ENCODE measurements at places on chromosomes 2 and 18.

DNA sequence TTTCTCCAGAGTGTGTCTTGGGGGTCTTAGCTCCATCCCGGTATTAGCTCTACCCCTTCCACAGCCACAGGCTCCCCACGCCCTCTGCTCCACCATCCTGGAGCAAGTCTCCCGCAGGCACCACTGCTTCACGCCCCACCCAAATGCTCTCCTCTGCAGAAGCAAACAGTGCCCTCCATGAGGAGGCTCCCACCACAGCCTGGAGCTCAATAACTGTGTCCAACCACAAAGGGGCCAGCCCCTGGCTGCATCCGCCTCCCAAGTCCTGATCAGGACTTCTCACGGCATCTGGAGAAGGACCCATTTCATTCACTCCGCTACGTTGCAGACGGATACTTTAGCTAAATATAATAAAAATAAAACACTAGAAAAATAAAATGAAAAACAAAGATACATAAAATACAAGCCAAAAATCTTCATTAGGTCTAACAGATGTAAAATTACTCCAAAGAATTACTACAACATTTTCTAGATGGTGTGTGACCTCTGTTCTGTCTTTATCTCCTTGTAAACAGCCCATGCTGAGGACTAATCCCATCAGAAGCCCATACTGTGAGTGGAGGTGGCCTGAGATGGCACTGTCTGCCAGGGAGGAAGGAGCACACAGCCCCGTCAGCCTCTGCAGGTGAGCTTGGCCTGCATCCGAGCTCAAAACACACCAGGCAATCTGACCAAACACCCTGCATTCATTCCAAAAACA, 210.8 kb upstream of the RAB6C start:
- no peak for DNase-seq

GRCh38 chr2:230097424-230097823, 28.7 kb upstream of the SLC16A14 start:
- DNase-seq = no peak

GRCh38 chr2:240277073-240277806, 136.8 kb upstream of the OTOS start:
- no peak for DNase-seq

DNA sequence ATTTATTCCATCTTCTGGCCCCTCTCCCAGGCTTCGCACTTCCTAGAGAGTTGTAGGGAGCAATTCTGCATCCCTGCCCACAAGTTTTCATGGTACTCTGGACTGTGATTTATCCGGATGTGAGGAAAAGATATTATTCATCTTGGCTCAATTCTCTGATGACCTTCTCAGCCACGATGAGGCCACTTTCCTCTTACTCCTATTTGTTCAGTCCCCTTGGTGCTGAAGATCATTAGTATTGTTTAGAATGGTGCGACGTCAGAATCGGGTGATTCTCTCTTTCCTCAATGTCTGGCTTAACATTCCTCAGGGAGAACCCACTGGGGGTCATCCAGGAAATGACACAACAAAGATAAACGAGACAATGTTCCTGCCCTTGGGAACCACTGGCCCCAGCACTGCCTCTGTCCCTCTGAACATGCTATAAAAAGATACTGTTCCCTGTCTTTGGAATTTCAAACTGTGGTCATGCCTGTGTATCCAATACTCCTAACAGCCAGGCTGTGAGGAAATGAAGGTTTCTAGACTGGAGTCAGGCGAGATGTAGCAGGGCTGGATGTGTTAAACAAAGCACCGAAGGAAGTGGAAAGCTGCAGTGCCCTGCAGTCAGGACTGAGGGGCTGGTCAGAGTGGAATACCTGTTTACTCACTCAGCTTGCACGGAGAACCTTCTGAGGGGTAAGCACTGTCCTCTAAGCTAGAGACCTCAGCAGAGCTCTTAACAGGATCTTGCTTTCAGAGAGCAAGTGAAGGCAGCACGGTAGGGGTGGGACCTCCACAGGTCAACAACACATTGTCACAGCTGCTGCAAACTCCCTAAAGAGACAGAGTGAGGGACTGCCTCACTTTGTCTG, 12.9 kb upstream of the GLI2 start:
- no peak for DNase-seq

DNA sequence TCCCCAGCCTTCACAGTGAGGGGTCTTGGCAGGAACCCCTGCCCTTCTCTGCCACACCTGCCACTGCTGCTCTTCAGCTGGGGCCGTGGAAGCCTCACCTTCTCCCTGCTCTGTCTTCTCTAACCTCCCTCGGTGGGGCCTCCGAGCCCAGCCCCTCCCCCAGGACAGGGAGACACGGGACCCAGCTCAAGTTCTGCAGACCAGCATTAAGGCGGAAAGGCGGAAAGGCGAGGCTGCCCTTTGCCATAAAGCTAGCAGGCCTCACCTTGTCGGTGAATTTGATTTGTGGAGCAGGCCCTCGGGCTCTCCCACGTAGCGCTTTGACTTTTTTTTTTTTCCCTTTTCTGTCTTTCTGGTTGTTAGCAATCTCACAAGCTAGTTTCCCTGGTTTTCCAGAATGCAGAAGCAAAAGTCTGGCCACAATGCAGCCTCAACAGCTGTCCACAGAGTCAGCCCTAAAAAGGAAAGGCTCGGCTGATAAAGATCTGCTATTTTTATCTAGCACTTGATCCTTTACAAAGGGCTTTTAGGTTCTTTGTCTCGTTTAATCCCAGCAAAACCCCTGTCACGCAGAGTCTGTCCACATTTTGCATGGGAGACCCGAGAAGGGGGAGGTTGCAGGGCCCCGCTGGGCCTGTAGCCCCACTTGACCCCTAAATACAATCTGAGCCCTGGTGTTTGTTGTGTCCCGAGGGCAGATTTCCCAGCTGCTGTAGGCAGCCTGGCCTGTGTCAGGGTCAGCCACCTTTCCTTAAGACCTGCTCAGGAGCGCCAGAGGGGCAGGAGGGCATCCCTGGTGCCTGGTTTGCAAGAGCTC, 6.0 kb downstream of the ITM2C start:
- no peak for DNase-seq

DNA sequence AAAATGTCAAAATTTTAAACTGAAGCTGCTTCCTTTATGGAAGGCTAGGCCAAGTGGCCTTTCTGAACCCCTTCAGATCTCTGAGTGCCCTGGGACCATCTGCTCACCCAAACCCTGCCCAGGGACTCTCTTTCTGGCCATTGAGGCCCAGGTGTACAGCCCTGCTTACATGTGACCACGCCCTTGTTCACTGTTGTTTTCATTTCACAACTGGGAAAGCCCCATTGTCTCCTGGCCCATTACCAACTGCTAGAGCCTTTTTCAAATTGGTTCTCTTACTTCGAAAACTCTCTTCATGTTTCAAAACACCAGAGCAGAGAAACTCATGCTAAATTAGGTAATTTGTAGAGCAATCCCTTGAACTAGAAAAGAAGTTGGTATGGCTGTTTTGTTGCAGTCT, 219.5 kb upstream of the TANK start:
- no peak for DNase-seq

DNA sequence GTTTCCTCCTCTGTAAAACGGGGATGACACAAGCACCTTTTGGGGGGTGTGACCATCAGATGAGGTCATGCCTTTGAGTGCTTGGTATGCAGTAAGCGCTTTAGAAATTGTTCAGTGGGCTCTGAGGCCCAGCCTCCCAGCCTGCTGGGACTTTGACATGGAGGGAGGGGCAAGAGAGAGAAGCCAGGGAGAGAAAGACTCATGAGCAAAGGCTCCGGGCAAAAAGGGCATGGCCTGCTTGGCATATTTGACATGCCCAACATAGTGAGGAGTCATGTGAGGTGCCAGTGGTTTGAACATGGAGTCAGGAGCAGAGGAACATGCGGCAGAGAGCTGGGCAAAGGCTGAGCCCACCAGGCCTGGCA, 14.0 kb downstream of the TNS1 start:
- DNase-seq = no peak

GRCh38 chr2:165248238-165248637, 9.0 kb downstream of the SCN2A start:
- DNase-seq = no peak

DNA sequence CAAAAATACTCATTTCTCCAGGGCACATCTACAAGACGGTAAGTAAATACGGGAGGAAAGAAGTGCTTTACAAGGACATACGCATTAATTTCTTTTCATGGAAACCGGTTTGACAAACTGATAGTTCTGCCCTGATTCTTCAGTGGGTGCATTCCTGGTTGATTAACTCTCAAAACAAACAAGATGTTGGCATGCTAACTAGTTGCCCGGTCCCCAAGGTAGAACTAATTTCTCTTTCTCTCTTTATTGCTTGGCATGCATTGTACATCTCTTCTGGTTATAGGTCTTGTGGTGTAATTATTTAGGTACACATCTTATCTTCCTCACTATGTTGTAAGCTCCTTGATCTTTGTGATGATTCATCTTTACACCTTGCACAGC, 46.9 kb upstream of the SPATS2L start:
- DNase-seq = no peak

DNA sequence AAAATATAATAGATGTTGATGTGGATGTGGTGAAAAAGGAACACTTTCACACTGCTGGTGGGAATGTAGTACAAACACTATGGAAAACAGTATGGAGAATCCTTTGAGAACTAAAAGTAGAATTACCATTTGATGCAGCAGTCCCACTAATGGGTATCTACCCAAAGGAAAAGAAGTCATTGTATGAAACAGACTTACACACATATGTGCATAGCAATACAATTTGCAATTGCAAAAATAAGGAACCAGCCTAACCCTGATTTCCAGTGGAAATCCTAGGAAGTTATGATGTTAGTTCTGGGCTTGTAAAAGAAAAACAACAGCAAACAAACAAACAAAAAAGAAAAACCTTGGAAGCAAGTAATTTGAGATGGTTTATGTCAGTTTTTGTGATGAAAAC, 28.6 kb upstream of the CLASP1 start:
- no peak for DNase-seq

- DNase-seq = no peak
These were observed 241.0 kb downstream of the TNS1 start for GRCh38 chr2:217761645-217762277.

GRCh38 chr2:113274432-113274831, 4.3 kb downstream of the PAX8 start:
- DNase-seq = no peak

DNA sequence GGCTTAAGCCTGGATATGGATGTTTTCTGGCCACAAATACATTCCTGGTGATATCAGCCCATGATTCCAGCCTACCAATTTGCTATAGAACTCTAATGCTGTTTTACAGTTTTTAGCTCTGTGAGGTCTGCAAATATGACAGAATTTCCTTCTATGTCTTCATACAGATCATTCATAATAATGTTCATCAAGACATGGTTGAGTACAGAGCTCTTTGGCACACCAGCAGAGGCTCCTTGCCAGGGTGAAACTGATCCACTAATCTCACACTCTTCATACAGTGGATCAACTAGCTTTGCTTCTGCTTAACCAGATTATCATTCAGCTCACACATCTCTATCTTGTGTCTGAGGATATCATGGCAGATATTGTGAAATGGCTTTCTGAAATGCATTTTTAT, 672.1 kb downstream of the STK39 start:
- no peak for DNase-seq

DNA sequence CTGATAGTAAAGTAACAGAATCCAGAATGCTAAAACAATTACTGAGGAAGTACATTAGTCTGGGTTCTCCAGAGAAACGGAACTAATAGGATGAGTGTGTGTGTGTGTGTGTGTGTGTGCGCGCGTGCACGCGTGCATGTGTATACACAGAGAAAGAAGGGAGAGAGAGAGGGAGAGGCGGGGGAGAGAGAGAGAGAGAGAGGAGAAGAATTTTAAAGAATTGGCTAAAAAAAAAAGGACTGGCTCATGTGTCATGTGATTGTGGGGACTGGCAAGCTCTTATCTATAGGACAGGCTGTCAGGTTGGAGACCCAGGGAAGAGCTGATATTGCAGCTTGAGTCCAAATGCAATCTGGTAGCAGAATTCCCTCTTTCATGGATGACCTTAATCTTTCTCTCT, 976.2 kb upstream of the CDH2 start:
- DNase-seq = no peak

GRCh38 chr18:59718464-59719157, 21.4 kb upstream of the CCBE1 start:
- DNase-seq = no peak

GRCh38 chr18:62526098-62527025, 3.5 kb downstream of the ZCCHC2 start:
- DNase-seq = peak; percentile 63

GRCh38 chr18:3648641-3649040, 198.7 kb downstream of the TGIF1 start:
- no peak for DNase-seq

- DNase-seq = no peak
These were observed 67.4 kb downstream of the BCL11A start for GRCh38 chr2:60486067-60486466.

DNA sequence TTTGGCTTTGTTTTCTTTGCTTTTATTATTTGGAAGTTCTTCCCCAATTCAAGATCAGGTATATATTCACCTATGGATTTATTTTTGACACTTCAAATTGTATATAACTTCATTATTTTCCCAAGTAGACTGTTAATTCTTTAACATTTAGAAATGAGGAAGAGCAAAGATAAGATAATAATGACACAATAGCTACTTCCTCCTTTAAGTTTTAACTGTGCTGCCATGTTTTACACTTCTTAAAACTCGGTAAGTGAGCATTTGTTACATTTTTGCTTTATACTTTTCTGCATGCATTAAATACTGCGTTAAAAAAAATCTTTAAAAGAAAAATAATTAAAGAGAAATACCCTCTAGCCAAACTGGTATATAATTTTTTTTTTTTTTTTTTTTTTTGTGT, 32.5 kb downstream of the SLC66A3 start:
- DNase-seq = no peak

- no peak for DNase-seq
These were observed 24.4 kb downstream of the MLPH start for GRCh38 chr2:237511433-237511832.

- DNase-seq = no peak
These were observed 1.0 kb upstream of the ROCK1 start for GRCh38 chr18:21112543-21113105.

GRCh38 chr2:20040489-20041172, 10.8 kb downstream of the LAPTM4A start:
- no peak for DNase-seq

- no peak for DNase-seq
These were observed 38.1 kb upstream of the LCLAT1 start for GRCh38 chr2:30408961-30409387.

DNA sequence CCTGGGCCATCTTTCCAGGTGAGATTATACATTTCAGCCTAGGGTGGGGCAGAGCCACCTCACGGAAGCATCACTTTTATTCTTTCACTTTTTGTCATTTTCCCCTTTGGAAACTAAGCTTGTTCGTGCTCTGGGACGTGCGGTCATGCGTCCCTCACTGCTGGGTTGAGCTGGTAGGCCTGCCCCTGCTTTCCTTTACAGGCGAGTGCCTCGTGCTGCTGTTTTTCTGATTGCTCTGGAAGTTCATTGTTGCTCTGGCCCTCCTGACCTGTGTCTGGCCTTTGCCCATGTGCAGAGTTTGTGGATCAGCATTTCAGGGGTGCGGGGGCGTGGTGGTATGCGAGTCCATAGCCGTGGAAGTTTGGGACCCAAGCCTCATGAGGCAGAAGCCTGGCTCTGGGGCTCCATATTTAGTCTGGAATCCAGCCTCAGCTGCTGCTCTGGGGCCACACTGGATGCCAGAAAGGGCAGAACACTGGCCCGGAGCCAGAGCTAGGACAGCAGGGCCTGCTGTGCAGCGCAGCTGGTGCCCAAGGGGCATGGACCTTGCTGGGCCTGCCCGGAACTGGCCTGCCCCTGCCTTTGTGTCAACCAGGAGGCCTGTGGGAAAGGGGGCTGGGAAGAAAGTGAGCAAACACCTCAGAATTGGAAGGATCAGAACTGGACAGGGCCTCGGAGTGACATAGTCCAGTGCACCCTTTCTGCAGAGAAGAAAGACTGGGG, 51.1 kb downstream of the CTIF start:
- no peak for DNase-seq

GRCh38 chr2:102660070-102660469, 40.7 kb downstream of the SLC9A2 start:
- no peak for DNase-seq

All from activated T-helper 9 cell treated with anti-CD3 and anti-CD28 coated beads, Interleukin-2, amount 50 U/mL, for 16 hours (primary cell).